ENCODE measurements at places on chromosomes 3 and 15.

- no peak for DNase-seq
These were observed 154.7 kb upstream of the KCNMB2 start for GRCh38 chr3:178381555-178381954.

GRCh38 chr3:23829242-23829934, 23.6 kb downstream of the UBE2E1 start:
- DNase-seq = no peak

DNA sequence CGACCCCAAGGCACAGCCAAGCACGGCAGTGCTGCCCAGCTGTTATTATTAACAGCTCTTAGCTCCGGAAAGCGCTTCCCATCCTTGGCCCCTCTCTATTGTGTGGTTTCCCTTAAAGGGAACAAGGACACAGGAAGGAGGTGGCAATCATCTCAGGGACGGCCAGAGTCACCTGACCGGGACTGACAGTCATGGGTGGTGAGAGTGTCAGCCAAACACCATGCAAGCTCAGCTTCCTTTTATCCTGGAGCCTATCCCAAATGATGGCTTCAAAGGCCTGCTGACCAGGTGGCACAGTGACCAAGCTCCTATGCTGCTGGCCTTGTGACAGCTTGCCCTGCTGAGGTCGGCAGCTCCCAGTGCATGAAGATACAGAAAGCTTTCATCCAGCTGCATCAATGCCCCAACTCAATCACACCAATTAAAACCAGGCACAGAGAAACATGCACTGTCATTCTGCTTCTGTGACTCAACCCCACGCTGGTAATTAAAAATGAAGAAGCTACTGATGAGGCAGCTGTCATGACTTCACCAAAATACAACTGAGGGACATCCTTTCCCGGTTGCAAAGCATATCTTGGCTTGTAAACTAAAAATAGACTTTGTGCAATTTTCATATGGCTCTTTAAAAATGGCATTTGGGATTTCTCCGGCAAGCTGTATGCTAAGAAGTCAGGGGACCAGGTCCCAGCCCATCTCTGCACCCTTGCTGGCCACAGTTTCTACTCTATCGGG, 34.0 kb downstream of the PCSK6 start:
- peak; percentile 58 for DNase-seq

DNA sequence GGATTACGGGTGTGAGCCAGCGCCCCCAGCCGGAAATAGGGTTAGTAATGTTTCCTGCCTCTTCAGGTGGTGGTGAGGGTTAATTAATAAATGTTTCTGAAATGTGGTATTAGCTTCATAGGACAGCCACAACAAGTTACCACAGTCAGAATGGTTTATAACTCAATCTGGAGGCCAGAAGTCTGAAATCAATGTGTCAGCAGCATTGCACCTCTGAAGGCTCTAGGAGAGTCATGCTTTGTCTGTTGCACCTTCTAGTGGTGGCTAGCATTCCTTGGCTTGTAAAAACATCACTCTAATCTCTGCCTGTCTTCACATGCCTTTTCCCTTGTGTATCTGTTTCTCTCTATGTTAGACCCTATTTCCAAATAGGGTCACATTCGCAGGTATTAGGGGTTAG, 7.8 kb upstream of the RPSA start:
- no peak for DNase-seq

DNA sequence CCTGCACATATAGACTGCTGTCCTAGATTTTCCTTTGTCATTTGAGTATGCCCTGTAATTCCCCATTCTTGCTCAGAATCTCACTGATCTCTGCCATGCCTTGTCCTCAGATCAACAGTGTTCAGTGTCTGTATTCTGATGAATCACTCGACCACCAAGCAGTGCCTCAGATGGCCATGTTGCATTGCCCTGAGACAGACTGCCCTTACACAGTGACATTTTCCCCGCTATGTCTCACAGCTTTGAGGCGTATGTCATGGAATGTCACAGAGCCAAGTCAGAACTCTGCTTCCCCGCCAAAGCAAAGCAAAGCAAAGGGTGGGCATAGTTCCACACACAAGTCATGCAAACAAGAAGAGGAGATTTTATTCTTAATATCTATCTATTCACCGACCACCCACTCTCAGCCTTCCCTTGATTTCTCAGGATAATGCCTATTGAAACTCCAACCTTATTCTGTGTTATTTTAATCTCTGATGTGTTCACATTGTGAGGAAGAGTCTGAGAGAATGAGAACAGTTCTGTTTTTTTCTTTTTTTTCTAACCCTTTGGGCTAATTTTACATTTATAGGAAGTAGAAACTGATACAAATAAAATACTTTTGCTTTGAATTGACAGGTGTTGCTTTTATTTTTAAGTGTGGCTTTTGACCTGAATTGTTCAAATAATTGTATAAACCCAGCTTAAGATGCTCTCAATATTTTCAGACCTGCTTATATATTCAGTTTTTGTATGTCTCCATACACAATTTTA, 16.9 kb upstream of the PSMD6 start:
- DNase-seq = no peak

- no peak for DNase-seq
These were observed 105.3 kb downstream of the PLCH1 start for GRCh38 chr3:155639462-155640055.

DNA sequence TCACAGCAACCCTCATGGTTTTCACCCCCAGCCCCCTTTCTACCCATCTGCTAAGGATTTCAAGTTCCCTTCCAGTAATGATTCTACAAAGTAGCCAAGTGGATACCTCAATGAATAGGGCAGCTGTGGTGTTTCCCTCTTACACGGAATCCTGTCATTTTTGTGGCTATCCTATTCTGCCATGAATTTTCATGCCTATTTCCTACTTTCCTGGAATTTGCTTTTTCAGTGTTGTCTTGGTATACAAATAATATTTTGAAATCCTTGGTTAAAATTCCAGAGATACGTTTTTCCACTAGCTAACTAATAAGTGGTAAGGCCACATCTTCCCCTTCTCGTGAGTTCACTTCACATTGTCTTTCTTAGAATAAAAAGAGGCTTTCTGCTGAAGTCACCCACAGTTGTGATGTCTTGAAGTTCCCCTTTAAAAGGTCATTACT, 7.5 kb downstream of the ADPRH start:
- DNase-seq = peak; percentile 31

DNA sequence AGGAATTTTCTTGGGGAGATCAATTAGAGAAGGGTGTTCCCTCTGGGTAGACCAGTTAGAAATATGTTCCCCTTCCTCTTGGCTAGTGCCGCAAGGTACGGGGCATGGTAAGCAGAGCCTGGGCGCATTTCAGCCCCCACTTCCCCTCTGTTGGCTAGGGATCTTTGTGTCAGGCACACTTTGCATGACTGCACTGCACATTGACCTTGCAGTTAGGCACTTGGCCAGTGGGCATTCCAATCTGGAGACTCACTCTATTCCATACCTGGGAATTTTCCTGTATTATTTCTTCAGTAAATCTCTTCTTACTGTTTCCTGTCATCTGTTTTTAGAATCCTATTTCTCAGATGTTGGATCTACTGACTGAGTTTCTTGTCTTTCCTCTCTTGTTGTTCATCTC, 30.0 kb upstream of the CACNA1D start:
- no peak for DNase-seq

DNA sequence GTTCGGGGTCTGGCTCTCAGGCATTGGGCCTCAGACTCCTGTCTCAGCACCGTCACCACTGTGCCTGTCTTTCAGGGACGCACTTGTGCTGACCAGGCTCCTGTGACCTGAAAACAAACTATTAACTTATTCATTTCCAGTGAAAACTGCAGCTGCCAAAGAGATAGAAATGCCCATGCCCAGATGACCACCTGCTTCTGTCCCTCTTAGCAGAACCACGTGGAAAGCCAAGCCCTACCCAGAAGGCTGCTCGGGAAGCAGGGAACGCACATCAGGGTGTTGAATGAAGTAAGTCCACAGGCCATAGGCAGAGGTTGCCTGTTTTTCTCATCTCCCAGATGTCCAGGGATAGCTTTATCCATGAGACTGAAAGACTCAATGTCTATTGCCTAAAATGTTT, 219.3 kb downstream of the EBLN2 start:
- no peak for DNase-seq

GRCh38 chr15:35667908-35668307, 121.9 kb upstream of the DPH6 start:
- DNase-seq = no peak

- no peak for DNase-seq
These were observed 39.5 kb downstream of the NR2F2 start for GRCh38 chr15:96369825-96370621.

GRCh38 chr15:79501086-79501485, 69.0 kb downstream of the MINAR1 start:
- no peak for DNase-seq

GRCh38 chr3:34238407-34238806, 440.0 kb downstream of the PDCD6IP start:
- no peak for DNase-seq

DNA sequence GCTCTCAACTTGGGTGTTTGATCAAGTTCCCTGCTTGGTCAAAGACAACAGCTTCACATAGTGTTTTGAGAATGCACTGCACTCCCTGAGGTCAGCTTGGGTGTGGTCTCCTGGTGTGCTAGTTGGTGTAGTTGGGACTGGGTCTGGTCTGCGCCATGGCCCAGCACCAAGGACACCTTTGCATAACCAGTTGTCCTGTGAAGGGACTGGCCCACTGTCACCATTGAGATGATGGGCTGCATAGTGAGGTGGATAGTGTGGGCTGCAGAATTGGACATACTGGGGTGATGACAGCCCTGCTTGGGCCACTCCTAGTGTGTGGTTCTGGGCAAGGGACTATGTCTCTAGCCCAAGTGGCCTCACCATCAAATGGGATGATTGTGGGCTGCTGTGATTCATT, 9.5 kb downstream of the RPSA start:
- DNase-seq = no peak

DNA sequence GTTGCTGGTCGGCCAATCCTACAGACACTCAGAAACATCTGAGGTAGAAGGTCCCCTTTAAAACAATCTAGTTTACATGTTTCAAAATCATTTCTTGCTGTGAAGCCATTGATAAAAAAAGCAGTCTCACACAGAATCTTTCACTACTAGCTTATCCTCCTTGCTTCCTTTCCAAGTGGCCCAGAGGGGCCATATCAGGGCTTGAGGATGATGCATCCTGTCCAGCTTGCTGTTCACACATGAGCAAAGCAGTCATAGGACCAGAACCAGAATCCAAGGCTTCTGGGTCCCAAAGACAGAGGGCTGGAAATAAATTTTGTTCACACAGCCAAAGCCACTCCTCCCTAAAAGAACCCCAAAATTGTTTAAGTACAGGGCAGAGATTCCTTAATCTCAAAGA, 9.2 kb upstream of the LYZL4 start:
- no peak for DNase-seq

Measured in GM03348 (cell line).